Right ventricle myocardium superior (tissue), 1 donor: ENCODE measurements at places on chromosomes 6 and 20. TPM values are rescaled to one million over a fixed set of nuclear protein-coding genes. Genes with fewer than 3 reads are reported as not detected.
A peak's percentile ranks its signal among the peaks of the same experiment; 100 is the strongest.

The C6orf15 gene
- not detected for total RNA-seq

The TLDC2 gene
- total RNA-seq = not detected

The SNAI1 gene
- 0.81 TPM for total RNA-seq

The FAM83B gene
- total RNA-seq = 1.6 TPM

The SLC17A3 gene
- not detected for total RNA-seq

The PEX3 gene
- 17.9 TPM for total RNA-seq

The CCDC170 gene
- total RNA-seq = 0.65 TPM

The PSORS1C2 gene
- total RNA-seq = not detected

The TNFAIP3 gene
- 4.6 TPM for total RNA-seq

The PI16 gene
- total RNA-seq = 27.8 TPM

The LIME1 gene
- total RNA-seq = 1.6 TPM

DNA sequence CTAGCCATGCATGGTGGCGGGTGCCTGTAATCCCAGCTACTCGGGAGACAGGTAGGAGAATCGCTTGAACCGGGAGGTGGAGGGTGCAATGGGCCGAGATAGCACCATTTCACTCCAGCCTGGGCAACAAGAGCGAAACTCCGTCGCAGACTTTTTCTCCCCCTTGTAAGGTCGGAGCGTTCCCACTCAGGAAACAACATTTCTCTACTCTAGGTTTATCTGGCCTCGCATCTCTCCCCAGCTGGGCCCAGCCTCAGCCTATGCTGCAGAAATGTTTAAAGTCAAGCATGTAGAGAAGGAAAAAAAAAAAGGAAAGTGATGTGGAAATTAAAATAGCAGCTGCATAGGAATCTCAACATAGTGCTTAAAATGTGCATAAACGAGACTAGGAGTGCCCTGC, 172.3 kb downstream of the TRIM27 start:
- DNase-seq = no peak

DNA sequence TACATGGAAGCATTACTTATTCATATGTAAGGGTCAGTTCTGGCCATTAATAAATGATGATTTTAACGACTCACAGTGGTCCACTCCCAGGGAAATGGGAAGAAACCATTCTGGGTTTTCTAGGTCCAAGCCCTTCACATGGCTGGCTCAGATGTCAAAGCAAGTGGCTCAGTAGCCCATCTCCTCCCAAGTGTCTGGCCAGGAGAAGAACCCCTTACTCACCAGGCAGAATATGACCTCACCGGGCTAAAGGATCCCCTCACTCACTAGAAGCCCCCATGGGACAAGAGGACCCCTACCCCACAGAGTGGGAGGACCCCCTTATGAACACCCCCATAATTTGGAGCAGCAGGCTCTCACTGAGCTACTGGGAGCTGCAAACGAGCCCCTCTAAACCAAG, 34.0 kb downstream of the PREX1 start:
- DNase-seq = no peak

DNA sequence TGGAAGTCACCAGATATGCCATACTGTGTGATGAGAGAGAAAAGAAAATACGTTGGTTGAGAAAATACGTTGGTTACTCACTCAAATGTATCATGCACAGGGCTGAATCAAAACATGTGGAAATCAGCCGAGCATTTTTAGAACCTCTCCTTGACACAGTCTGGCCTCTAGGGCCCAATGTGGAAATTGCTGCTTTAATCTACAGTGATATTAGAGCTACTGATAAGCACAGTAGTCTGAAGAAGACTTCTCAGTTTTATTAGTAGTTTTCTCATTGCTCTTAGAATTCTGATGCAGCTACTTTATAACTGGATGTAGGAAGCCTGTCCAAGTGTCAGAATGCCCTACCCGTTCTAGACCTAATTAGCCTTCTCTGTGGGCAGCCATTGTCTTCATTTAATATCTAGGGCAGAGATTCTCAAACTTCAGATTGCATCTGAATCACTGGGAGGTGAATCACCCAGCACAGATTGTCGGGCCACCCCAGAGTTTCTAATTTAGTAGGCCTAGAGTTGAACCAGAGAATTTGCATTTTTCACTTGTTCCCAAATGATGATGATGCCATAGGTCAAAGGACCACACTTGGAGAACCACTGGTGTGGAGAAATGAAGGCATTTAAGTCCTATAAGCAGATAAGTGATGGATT, 229.1 kb downstream of the PLCB1 start:
- no peak for DNase-seq

GRCh38 chr20:50192364-50193198, 2.0 kb downstream of the CEBPB start:
- peak; percentile 89 for DNase-seq

DNA sequence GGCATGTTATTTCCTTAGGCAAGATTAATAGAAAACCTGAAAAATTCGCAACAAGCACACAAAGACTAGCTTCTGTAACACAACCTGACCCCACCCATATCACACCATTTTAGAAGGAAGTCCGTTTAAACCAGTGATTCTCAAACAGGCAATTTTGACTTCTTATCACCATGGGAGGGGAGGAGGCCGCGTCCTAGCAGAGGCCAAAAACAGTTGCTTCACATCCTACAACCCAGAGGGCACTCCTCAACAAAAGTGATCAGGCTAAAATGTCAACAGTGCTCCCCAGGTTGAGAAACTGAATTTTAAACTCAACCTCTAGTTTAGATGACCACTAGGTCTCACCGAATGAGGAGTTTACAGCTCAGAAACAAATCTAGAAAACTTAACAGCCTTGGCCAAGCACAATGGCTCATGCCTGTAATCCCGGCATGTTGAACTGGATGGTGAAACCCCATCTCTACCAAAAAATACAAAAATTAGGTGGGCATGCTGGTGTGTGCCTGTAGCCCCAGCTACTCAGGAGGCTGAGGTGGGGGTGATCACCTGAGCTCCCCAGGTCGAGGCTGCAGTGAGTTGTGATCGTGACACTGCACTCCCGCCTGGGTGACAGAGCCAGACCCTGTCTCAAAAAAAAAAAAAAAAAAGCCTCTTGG, 3.4 kb downstream of the SNX5 start:
- no peak for DNase-seq

DNA sequence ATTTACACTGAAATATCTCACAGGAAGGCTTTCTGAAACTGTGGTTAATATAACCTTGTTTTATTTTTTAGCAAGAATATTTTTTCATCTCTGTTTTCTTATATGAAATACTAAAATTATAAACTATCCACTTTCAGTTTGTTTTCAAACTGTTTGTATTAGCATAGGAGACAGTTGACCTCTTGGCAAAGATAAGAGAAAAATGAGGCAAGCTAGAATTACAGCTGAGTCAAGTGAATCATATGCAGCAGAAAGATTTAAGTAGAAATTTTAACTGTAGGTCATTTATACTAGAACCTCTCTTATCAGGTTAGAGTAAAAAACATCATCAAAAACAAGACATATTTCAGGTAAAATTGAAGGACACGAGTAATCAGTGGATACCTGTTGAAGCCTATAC, 792.6 kb downstream of the PHF3 start:
- DNase-seq = no peak

DNA sequence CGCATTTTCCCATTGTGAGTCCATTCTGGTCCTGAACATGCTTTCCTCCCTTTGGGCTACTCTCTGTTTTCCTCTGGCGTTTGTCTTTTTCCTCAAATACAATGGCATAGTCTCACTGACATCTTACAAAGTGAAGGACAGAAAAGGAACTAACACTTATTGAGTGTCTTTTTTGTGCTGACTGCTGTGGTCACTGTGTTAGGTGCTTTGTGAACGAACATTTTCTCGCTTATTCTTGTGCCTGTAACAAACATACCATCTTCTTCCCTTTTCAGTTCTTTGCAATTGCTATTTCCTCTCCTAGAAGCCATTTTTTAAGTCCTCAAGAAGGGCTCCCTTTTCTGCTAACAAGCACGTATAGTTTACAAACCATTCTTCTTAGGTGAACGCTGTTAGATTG, 15.4 kb downstream of the FIG4 start:
- DNase-seq = no peak

DNA sequence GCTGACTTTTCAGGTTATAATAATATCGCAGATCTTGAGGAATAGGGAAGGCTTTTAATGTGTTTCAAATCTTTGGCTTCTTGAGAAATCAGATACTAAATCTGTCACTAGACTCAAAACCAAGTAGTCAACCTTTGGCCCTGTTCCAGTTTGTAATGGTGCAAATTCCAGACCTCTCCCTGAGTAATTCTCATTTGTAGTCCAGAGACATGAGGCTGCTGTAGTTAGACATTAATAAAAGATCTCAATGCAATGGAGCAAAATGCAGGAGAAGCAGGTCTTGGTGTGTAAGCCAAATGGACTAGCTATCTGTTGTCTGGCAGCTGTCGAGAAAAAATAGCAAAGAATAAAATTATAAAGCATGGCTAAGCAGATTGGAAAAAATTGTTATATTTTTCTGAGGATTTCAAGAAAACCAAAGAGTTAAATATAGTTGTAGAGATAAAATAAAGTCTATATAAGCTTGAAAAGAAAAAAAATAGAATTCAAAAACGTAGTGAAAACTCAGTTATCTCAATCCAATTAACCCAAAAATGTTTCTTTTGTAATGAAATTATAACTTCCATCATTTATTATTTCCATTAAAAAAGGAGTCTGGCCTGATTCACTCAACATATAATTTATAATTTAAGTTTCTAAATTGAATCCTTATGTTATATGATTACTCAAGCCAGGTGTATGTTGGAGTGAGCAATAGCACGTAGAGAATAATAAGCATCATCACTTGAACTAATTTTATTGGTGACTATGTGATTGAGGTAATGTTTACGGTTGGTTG, 161.5 kb upstream of the ADGRB3 start:
- no peak for DNase-seq

DNA sequence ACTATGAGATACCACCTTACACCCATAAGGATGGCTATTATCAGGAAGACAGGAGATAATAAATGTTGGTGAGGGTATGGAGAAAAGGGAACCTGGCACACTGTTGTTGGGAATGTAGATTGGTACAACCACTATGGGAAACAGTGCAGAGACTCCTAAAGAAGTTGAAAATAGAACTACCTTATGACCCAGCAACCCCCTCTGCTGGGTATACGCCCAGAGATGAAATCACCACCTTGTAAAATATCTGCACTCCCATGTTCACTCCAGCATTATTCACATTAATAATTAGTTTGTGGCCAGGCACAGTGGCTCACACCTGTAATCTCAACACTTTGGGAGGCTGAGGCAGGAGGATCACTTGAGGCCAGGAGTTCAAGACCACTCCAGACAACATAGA, 26.8 kb downstream of the ZBTB9 start:
- DNase-seq = no peak

DNA sequence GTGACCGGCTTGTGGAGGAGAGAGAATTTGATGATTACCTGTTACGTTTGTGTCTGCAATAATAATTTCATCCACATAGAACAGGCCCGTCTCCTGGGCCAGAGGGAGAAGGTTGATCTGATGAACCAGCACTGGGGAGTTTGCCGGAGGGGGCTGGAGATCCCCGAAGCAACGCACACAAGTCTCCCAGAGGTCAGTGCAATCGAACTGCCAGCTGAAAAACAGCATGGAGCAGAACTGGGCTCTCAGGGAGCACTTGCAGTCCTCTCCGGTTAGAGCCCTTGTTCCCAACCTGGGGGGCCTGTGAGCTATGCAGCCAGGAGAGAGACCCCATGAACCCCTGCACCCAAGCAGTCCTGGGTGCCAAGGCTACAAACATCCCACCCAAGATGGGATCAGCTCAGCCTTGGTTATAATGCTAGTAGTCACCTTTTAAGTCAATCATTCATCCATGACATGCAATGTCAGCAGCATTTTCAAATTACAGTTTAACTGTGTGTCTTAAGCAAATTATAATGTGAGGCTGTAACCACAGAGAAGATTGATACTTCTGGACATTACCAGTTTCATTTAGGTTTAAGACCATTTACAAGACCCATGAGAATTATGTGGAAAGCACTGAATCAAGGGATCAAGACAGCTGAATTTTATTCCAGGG, 34.2 kb downstream of the PKHD1 start:
- DNase-seq = no peak

- DNase-seq = no peak
These were observed 36.9 kb upstream of the CD2AP start for GRCh38 chr6:47440719-47441118.

DNA sequence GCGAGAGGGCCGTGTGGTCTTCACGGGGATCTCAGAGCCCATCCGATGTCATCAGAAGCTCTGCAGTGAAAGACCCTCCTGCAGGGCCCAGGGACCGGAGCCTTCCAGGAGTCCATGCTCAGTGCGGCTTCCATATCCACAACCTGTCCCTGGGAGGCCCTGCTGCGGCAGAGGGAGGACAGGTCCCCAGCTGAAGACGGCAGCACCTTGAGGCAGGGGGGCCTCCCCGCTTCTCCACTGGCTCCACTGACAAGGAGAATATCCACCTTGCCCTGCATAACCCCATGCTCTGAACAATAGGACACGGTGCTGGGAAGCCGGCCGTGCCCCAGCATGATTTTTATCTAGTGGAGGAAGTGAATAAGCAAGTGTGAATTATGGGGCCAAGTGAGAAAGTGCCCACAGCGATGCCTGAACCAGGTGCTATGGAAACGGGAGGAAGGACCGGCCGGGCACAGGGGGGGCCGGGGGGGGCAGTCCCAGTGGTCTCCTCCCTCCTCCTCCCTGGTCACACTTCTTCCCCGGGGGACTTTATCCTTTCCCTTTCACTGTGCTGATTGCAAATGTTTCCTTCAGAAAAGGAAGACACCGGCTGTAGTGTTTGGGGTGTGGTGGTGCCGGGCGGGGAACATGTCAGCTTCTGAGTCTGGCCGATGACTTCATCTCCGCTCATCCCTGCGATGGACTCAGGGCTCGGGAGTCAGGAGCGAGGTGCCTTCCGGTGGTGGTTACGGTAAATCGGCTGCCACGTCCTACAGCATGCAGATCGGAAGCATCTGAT, 225.1 kb downstream of the ERMARD start:
- peak; percentile 22 for DNase-seq

DNA sequence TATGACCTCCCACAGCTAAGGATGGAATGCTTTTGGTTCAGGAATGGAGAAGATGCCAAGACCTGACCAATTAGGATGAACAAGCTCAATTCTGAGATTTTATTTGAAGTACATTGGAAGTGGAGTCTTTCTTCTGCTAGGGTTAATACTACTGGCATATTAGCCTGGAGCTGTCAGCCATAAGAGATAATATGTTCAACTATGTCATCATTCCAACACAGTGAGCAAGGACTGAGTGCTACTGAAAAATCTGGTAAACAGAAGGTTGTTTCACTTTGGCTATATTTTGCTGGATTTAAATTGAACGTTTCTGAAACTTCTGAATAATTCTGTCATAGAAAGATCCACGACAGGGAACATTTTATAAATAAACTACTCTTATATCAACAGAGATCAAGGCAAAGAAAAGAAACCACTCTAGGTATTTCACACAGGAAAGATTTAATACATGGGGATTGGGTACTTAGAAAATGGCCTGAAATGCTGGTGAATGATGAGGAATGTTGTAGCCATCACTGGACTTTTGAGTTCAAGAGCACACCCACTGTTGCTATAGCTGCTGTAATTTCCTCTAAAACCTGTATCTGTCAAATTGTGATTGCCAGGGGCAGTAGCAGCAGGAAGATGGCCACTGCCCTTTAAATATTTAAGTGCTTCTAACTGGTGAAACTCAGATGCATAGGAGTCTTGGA, 200.5 kb downstream of the PLCB4 start:
- DNase-seq = no peak
